Glomerular endothelial cell (primary cell): ENCODE measurements at places on chromosomes 2 and 18.

- no peak for DNase-seq
Measured at GRCh38 chr2:31200972-31201371, 16.3 kb downstream of the CAPN14 start.

DNA sequence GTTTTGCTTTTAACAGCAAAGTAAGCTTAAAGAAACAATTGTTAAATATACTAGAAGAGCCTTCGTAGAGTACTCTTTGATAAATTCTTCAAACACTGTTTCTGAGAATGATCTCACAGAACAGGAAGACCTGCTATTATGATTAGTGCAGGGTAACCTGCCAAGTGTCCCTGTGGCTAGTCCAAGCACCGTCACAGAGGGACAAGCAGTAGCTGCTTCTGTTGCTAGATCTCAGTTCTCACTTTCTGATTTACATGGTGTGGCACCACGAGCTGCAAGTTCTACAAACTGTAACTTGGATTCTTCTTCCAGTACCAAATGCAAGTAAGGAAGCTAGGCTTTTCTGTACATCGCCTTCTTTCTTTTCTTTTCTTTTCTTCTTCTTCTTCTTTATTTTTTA is 121.5 kb downstream of the PIEZO2 start:
- DNase-seq: no peak

GRCh38 chr2:42029639-42030199 is 18.1 kb upstream of the PKDCC start:
- no peak for DNase-seq

DNA sequence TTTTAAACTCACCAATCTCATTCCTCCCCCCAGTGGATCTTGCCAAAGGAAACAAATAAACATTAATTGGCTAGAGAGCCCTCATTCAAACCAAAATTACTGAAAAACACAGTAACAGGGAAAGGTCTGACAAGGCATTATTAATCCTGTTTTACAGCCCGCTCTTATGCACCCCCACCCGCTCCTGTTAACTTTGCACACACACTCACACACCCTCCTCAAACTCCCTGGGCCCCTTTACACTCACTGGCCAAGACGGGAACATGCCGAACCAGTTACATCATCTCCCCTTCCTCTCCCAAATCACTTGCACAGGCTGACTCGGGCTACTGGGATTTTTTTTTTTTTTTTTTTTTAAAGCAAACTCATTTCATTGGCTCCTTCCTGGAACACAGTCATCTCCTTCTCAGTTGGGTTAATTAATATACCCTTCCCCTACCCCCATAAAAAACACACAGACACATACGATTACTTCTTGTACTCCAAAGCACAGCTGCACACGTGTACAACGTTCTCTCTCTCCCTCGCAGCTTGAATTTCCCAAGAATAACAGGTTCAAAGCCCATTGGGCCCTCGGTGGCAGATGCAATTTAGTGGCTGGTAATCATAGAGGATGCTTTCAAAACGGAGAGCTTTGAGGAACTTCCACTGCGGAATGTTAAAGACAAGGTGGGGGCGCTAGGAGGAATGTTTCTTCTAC is 31.8 kb downstream of the KLF7 start:
- DNase-seq: peak; percentile 77

DNA sequence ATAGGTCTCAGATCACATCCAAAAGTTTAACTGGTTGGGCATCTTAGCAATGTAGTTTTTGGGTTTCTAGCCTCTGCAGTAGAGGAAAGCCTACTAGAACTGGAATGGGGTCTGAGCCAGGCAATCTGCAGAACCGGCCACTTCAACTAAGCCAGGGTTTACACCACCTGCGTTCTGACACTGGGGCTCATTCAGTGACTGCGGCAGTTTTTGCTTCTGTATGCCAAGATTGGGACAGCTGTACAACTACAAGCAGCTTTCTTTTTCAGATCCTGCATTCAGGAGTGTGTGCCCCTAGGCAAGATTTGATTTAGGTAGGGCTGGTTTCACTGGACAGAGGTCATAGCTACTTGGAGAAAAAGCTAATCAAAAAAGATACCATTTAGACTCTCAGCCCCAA is 43.7 kb upstream of the IGFBP5 start:
- DNase-seq: no peak

GRCh38 chr2:65057391-65058052 is 1.3 kb downstream of the CEP68 start:
- DNase-seq: no peak

- DNase-seq: no peak
Measured at GRCh38 chr2:241762933-241763369, 13.7 kb upstream of the GAL3ST2 start.

DNA sequence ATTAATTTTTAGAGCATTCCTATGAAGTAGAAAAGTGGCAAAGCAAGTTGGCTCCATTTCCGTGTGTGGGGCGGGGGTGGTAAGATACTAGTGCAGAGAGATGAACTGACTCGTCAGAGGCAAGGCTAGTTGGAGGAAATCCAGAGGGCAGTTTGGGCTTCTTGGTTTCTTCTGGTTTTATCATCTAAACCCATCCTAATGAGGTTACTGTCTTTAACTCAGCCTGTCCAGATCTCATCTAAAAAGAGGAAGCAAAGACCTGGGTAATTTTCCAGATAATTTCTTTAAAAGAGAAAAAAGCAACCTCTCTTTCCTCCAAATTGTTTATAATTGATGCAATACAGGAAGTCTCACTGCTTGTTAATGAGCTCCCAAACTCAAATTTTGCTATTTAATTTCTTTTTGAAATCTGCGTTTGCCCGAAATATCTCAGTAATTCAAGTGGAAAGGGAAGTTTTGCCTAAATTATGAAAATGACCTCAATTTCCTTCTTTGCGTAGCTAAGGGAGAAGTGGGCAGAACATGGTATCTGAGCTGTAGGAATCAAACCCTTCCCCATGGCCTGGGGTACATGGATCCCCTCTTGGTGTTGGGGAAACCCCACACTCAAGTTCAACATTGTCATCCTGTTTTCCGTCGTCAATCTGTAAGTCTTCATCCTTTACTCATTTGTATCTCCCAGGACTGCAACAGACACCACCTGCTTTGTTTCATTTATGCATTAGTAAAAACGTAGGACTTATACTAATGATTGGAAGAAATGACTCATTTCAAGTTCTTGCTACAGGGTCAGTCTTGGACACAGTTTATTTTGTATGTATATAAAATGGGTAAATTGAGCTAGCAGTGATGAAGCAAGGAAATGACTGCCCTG is 89.1 kb upstream of the KLF7 start:
- no peak for DNase-seq

GRCh38 chr18:23943104-23943503 is 71.5 kb upstream of the TTC39C start:
- no peak for DNase-seq

DNA sequence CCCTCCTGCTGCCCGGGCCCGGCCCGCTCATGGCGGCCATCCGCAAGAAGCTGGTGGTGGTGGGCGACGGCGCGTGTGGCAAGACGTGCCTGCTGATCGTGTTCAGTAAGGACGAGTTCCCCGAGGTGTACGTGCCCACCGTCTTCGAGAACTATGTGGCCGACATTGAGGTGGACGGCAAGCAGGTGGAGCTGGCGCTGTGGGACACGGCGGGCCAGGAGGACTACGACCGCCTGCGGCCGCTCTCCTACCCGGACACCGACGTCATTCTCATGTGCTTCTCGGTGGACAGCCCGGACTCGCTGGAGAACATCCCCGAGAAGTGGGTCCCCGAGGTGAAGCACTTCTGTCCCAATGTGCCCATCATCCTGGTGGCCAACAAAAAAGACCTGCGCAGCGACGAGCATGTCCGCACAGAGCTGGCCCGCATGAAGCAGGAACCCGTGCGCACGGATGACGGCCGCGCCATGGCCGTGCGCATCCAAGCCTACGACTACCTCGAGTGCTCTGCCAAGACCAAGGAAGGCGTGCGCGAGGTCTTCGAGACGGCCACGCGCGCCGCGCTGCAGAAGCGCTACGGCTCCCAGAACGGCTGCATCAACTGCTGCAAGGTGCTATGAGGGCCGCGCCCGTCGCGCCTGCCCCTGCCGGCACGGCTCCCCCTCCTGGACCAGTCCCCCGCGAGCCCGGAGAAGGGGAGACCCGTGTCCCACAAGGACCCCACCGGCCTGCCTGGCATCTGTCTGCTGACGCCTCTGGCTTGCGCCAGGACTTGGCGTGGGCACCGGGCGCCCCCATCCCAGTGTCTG is 767 bp downstream of the RHOB start:
- no peak for DNase-seq

DNA sequence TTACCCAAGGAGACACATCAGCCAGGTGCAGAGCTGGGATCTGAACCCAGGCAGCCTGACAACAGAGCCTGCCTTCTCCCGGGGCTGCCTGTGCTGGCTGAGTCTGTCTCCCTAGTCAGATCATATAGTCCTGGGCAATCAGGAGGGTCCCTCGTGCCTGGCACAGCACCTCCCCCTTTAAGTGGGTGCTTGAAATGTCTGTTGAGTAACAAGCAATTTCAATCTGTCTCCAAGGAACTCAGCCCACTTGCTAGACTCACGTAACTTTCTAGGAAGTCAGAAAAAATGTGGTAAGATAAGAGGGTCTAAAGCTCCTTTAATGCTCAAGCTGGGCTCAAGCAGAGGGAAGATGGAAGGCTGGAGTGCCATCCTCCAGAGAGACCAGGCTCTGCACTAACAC is 51.9 kb downstream of the REEP1 start:
- DNase-seq: no peak

DNA sequence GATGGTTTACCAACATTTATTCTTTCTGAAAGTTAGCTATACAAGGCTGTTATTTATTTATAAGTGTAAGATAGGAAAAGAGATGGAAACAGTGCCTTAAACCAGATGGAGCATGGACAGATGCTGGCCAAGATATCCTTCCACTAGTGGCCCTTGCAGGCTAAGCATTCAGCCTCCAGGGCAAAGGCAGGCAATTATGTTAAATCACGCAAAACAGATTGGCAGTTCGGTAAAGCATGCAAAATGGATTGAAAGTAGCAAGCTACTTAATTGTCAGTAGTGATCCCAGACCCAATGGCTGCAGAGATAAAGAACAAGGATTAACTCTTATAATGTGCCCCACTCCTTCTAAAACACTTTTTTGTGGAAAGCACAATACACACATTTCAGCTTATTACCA is 105.4 kb upstream of the MAP4K3 start:
- DNase-seq: no peak

GRCh38 chr18:11512096-11513025 is 97.0 kb upstream of the SLC35G4 start:
- DNase-seq: no peak

GRCh38 chr2:25056098-25056821 is 14.4 kb downstream of the EFR3B start:
- DNase-seq: no peak

DNA sequence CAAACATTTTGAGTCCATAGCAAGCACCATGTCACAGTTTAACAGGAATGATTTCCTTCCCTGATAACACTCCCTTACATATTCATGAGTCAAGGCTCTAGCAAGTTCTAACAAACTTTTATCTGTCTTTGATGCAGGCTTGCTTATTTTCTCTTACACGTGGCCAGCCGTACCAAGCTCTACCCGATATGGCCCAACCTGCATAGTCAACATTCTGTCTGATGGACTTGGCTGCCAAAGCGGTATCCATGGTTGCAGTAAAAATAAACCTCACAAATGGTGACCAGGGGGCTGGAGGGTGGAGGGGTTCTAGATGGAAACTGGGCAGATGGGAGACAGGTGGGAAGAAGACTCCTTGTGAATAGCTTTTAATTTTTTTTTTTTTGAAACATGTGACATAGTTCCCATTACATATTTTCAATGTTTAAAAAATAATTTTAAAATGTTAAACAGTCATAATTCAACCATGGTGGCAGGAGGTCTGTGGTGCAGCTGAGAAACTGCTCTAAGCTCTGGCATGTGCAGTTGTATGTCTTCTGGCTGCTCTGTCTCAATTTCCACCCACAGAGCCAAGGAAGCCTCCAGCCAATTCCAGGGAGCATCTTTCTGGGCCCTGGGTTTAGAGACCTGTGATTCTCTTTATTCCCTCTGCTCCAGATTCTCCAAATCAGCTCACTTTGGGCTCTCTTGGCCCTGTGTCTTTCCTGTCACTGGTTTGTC is 20.7 kb upstream of the CXCR1 start:
- DNase-seq: no peak

DNA sequence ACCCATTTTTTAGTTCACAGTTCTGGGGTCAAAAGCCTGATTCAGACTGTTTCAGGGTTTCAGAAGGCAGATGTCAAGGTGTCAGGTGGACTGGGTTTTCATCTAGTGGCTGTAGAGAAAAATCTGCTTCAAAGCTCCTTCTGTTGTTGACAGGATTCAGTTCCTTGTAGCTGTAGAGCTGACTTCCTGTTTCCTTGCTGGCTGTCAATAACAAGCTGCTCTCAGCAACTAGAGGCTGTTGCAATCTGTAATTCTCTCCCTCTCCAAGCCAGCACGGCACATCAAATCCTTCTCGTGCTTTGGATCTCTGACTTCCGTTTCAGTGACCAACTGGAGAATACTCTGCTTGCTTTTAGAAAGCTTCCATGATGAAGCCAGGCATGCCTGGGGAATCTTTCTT is 179.4 kb downstream of the DOK6 start:
- no peak for DNase-seq

DNA sequence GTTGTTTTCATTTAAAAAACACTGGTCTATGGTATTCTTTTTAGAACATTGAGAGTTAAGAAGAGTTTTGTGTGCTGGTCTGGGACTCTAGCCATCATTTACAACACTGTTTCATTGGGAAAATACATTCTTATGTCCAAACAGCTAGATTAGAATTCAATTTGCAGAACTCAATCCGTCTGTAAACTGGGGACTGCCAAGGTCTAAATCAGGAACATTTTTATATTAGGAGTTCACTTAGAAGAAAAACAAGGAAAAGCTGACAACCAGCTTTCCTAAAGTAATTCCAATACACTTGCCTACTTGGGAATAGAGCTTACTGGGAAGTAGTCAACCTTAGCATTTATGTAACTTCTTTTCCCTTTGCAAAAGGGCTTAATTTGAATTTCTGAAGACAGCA is 91.5 kb upstream of the RNF152 start:
- DNase-seq: no peak

DNA sequence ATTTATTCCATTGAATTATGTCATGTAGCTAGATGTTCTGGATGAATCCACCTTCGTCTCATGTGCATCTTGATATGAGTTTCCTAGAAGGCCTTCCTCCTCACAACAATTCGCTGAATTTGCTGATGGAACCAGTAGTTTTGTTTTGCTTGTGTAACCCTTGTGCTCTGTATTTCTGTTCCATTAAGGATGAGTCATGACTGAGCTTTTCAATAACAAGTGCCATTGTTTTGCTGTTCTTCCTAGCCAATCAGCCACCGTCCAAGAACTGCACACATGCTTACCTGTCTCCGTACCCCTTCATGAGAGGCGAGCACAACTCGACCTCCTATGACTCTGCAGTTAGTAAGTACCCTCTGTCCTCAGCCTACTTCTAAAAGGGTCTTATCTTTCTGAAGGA is 2.3 kb downstream of the TMEM182 start:
- no peak for DNase-seq

GRCh38 chr2:160613466-160614153 is 120.0 kb upstream of the RBMS1 start:
- no peak for DNase-seq

- DNase-seq: no peak
Measured at GRCh38 chr2:11370377-11371091, 26.1 kb upstream of the ROCK2 start.

- DNase-seq: no peak
Measured at GRCh38 chr2:230905448-230906421, 19.3 kb downstream of the GPR55 start.

GRCh38 chr2:198098386-198098785 is 294.0 kb downstream of the PLCL1 start:
- no peak for DNase-seq
